ENCODE measurements at places on chromosomes 11 and 22.

GRCh38 chr11:93267383-93267782 lies 63.2 kb upstream of the DEUP1 start:
- no peak for DNase-seq

DNA sequence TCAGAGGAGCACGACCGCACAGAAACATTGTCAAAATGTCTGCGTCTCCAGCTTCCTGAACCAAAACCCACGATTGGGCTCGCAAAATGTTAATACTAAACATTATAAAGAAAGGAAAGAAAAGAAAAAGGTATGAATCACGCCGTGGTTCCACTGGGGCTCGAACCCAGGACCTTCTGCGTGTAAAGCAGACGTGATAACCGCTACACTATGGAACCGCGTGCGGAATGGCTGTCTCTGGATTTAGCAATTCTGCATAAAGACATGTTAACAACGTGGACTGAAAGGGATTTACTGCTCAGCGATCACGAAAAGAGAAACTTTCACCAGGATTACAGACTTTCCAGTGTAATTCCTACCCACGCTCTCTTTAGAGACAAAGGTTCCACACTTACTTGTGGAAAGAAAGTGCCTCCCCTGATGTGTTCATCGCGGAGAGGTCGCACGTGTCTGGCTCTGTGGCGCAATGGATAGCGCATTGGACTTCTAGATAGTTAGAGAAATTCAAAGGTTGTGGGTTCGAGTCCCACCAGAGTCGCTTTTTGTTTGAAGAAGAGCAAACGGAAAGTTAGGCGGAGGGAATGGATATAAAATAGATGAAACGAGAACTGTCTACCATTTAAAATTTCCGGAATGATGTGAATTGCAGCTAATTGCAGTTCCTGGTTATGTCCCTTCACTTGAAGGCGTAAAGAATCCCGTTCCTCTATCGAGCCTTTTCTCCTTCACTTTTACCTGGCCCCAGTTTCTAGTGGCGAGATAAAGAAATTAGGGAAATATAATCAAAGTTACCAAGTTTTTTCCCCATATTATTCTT lies 39.7 kb downstream of the OR4D9 start:
- peak; percentile 95 for DNase-seq

DNA sequence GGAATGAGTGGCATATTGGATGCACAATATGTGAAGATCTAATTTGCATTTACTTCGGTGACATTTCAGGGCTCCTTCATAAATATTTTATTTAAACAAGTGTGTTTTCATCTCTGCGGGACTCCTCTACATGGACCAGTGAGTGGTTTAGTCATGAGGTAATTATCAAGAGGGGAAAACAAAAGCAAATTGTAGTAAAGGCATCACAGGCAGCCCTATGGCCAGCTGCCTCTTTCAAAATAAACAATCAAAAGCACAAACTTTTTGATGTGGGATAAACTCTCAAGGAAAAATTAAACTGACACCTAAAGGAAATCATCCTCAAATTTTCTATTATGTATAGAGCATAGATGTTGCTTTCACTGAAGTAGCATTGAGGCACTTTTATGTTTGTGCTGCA lies 6.0 kb downstream of the SYT9 start:
- DNase-seq = no peak

DNA sequence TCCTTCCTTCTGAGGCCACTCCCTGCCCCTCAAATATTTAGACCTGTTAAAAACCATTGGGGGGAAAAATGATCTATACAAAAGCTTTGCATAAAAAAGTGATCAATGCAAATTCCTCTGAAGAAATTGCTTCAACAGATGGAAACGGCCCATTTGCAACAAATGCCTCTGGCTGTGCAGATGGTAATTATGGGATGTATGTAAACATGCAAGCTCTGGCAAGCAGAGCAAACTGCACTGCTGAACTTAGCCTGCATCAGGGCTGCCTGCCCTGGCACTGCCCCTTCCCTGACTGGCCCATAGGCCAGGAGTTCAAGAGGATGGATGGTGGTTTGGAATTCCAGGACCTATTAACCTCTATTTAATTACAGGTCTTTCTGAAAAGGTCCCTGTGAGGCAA lies 388.7 kb downstream of the MIAT start:
- DNase-seq = no peak

GRCh38 chr22:19864538-19865106 lies 9.9 kb upstream of the GNB1L start:
- no peak for DNase-seq

DNA sequence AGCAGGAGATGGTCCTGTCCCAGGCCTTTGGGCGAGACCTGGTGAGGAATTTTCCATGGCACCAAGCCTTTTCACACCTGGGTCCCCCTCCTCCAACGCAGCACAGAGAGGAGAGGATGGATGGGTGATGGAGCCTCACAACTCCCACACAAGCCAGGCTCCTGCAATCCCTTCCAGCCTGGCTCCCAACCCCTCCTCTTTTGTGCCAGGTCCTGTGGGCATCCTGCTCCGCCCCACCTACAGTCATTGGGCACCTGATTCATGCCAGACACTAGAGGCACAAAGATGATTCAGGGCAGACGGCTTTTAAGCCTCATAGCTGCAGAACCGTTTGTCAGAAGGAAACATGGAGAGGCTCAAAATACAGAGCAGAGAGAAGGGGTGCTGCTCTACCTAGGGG lies 16.1 kb upstream of the MYRF start:
- no peak for DNase-seq

DNA sequence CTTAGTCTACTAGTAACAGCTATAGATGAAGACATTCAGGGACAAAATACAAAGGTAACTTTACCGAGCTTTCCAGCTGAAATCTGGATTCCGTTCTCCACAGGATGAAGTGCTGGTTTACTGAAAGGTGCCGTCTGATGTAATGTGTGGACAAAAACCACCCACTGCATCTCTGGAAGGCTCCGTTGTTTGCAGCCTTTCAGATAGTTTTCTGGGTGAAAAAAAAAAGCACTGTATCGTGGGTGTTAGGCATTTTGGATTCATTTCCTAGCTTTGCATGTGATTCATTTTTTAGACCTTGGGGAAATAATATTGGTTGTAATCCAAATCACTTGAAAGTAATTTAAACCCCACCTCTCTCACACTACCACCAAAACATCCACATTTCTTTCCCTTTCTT lies 10.4 kb downstream of the JAM3 start:
- DNase-seq = no peak

- no peak for DNase-seq
Observed at GRCh38 chr11:25119416-25119815, 622.6 kb downstream of the LUZP2 start.

DNA sequence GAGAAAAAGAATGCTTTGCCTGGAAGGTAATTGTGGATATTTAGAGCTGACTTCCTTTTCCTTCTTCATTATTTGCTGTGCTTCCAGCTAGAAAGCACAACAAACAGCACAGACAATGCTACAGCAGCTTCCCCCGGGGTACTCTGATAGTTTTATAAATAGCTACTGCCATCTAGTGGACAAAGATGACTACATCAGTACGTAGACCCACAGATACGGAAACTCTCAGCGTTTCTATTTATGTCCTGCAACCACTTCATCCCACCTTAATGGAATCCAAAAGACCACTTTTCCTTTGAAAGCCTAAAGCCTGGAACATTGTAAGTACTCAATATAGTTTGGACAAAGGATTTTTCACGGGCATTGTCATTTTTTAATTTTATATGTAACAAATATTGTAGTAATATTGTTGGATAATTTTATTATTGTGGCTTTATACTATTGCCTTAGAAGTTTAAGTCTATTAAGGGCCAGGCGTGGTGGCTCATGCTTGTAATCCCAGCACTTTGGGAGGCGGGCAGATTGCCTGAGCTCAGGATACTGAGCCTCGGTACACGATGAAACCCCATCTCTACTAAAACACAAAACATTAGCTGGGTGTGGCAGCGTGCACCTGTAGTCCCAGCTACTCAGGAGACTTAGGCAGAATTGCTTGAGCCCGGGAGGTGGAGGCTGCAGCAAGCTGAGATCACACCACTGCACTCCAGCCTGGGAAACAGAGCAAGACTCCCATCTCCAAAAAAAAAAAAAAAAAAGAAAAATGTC lies 7.5 kb downstream of the HSPA8 start:
- peak; percentile 87 for DNase-seq

DNA sequence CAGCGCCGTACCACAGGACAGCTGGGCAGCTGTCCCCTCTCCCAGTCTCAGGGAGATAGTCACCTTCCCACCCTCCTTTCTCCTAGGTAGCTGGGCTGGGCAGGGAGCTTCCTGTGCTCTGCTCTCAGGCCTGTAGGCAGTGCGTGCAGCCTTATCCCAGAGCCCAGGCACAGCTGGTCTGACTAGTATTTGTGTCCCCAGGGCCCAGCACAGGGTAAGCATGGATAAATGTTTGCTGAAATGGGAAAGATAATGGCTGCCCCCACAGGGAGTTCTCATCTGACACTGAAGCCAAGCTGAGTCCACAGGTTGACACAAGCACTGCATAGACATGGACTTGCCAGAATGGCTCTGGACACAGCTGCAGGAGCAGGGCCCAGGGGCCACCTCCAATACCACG lies 9.8 kb downstream of the SLC15A3 start:
- no peak for DNase-seq

DNA sequence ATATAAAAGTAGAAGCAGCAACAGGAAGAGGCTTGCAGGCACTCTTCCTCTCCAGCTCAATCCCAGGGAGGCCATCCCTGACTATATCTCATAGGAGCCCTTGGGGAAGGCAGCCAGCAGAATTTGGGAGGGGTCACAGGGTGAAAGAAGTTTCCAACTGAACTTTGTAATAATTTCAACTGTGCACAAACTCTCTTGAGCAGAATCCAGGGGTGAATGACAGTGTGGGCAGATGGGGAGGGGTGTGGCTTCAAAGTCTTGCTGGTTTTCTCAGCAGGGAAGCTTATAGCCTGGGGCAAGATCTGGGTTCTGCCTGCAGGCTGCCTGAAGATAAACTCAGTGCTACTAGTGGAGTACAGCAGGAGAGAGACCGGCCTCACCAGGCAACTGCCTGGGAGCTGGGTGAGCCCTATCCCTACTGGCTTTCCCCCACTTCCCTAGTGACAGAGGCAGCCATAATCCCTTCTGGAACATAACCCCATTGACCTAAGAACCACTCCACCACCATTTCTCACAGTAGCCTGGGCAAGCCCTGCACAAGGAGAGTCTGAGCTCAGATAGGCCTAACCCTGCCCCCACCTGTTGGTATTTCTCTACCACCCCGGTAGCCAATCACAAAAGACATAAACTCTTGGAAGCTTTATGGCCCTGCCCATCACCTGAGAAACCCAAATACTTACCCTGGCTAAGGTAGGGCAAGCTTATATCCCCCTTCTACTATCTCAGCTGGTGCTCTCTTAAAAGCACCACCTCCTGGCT lies 17.8 kb upstream of the TTC12 start:
- DNase-seq = peak; percentile 40

DNA sequence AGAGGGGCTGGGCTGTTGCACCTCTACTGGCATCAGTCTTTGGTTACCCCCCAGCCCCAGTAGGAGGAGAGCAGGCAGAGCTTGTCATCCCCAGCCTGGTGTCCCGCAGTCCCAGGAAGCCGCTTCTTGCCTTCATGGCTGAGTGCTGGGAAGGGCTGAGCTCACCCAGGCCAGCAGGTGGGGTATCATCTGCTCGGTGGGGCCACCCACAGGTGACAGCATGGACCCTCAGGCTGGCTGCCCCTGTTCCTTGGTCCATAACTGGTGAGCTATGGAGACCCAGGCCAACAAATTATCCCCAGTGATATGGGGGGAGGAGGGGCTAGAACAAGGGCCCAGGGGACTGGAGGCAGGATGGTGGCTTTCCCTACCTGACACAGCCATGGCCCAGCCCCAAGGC lies 6.5 kb upstream of the RHOD start:
- no peak for DNase-seq

GRCh38 chr11:100592619-100593260 lies 94.3 kb upstream of the ARHGAP42 start:
- DNase-seq = peak; percentile 45

GRCh38 chr11:117717485-117718314 lies 79.3 kb downstream of the DSCAML1 start:
- no peak for DNase-seq

DNA sequence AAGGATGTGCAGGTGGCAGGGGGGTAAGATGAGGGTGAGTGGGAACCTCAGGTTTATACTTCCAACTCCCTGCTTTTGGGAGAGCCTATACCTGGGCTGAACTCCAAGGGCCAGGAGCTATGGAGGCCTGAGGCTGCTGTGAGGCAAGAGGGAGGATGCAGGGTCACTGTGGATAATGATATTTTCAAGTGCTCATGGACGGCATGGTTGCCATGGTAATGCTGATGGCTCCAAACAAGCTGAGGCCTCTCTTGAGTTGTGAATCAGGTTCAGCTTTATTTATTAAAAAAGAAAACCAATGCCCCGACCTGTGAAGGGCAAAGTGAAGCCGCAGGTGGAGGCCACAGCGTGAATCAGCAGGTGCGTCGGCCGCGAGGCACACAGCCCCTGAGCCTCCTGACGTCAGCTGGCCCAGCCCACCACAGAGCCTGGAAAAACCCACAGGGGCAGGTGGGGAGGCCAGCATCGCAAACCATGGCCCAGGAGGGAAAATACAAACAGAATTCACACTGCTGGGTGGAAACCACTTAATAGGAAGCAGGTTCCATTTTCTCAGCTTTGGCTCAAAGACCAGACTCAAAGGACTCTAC lies 17.4 kb upstream of the CREB3L1 start:
- DNase-seq = no peak

DNA sequence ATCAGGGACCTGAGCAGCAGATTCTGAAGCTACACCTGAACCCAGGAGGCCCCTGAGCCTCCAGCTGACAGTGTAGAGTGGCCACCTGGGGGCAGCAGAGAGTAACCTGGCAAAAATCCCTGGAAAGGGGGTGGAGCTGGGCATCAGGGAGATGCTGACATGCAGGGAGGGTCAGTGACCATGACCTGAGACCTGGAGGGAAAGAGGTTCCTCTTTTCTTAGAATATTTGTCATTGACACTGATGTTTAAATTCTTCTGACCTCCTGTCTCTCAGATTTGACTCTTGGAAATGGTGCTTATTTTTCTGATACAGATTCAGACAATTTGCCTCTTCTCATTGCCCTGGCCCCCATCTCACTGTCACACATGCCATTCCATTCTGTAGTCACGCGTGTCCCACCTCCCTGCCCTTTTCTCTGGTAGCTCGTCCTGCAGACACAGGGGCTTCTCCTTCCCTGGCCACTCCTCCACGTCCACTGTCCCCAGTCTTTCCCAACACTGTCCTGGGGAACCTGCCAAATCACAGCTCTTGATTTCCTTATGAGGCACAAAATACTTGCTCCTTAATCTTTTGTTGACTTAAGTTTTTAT lies 117.2 kb upstream of the IGLL5 start:
- DNase-seq = peak; percentile 14

DNA sequence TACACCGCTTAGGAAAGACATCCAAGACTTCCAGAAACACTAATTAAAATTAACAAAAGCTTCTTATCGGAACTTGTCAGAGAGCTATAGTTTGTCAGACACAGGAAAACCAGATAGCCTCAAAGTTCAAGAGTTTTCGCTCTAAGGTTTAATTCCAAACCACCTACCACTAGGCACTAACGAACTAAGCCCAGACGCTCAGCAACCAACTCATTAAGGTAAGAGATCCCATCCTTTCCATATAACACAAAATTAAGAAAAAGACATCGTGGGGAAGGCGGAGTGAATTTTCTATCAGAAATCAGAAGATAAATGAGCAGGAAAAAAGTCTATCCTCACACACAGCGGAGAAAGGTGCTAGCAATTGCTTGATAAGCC lies 382 bp downstream of the IMMP1L start:
- no peak for DNase-seq

- no peak for DNase-seq
Observed at GRCh38 chr11:121018746-121019145, 5.2 kb upstream of the TBCEL start.
